ENCODE measurements at places on chromosomes 4 and X.

DNA sequence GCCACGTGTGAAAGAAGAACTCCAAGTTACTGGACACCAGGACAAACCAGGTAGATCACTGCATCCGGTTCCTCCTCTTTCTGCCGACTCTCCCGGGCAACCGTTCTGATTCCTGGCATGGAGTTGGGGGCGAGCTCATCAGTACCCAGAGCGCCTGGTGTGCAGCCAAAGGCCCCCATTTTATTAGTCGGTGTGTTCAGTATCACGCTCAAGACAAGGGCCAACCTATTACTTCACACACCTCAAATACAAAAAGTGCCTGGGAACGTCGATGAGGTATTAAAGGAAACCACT, 2.8 kb upstream of the CTBP1 start:
- DNase-seq, result no peak

- no peak for DNase-seq
These were observed 1.8 kb downstream of the ABCD1 start for GRCh38 chrX:153726286-153727122.

DNA sequence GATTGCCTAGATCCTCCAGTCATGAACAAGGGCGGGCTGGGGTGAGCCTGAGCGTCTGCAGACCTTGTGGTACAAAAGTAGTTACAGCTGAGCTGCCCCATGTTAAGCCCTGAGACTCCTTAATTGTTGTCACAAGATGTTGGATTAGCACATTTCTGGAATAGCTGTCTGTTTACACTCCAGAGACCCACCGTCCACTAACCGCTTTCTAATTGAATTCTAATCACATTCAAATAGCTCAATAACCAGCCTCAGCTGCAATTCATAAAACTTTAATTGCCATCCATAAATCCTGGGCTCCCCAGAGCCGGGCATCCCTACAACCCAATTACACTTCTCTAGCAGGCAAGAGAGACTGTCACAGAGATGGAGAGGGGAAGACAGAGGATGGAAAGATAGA, 1.6 kb upstream of the GSX2 start:
- peak; percentile 28 for DNase-seq

DNA sequence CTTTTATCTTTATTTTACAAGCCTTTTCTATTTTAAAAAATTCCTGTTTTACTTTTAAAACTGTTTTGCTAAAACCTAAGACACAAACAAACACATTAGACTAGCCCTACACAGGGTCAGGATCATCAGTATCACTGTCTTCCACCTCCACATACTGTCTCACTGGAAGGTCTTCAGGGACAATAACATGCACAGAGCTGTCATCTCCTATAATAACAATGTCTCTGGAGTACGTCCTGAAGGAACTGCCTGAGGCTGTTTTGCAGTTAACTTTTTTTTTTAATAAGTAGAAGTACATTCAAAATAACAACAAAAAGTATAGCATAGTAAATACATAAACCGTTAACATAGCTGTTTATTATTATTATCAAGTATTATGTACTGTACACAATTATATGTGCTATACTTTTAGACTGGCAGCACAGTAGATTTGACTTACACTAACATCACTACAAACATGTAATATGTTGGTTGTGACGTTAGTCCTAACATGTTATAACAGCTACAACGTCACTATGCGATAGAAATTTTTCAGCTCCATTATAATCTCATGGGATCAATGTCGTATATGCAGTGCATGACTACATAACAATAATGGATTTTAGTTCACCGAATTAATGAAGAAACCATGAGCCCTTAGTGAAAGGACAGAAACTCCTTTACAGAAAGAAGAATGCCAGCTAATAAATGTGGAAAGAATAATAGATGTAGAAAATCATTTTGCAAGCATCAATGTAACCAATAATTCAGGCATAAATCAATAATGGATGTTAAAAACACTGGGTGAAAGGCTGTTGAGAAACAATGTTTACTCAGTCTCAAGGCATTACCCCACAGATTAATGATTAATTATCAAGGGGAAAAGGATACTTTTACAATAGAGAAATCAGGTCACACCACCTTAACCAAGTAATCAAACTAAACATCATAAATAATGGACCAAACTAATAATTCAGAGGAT, 49.2 kb downstream of the FBXW7 start:
- no peak for DNase-seq

DNA sequence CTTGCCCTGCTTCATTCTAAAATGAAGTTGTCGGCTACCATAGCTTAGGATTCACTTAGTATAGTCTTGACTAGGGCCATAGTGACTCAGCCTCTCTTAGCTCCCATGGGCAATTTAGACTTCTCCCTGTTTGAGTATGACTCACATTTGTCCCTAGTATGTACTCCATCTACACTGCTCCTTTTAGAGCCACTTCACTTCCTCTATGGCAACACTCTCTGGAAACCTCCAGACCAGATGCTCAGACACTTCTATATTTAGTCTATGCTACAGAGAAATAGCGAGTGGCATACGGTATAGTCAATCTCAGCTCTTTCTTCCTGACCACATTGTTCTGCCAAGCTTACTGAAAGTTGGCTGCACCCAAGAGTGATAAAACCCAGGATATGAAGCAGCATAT, 11.2 kb downstream of the MEPE start:
- DNase-seq, result no peak

DNA sequence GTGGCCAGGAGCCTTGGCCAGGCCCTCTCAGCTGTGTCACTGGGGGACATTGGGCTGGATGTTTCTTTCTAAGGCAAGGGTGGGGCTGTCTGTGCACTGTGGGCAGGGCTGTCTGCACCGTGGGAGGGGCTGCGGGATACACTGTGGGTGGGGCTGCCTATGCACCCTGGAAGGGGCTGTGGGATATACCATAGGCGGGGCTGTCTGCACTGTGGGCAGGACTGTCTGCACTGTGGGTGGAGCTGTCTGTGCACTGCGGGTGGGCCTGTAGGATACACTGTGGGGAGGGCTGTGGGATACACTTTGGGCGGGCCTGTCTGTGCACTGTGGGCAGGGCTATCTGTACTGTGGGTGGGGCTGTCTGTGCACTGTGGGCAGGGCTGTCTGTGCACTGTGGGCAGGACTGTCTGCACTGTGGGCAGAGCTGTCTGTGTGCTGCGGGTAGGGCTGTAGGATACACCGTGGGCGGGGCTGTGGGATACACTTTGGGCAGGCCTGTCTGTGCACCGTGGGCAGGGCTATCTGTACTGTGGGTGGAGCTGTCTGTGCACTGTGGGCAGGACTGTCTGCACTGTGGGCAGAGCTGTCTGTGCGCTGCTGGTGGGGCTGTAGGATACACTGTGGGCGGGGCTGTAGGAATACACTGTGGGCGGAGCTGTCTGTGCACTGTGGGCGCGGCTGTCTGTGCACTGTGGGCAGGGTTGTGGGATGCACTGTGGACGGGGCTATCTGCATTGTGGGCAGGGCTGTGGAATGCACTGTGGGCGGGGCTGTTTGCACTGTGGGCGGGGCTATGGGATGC, 31.1 kb downstream of the ACOX3 start:
- no peak for DNase-seq

DNA sequence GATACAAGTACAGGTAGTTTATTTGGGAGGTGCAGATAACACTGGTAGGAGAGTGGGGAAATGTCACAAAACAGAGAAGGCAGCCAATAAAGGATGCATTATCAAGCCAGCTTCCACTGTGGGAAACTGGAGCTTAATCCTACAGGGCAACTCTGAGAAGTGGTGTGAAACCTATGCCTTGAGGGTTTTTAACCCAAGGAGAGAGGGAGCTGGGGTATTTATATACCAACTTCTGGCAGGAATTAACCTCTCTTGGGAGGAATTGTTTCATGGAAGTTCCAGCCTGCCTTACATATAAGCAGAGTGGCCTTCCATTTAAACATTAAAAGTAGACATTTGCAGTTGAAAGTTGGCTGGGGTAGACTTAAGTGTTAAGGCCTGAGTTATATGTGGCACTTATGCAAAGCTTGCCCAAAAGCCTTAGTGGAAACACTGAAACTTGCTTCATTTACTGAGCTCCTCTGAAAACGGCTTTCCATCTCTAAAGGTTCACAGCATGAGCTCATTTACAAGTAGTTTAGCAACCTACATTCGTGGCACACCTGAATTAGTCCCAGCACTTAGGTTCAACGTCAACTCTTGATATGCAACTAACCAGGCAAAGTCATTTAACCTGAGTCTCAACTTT, 19.2 kb downstream of the MAGEB17 start:
- no peak for DNase-seq

DNA sequence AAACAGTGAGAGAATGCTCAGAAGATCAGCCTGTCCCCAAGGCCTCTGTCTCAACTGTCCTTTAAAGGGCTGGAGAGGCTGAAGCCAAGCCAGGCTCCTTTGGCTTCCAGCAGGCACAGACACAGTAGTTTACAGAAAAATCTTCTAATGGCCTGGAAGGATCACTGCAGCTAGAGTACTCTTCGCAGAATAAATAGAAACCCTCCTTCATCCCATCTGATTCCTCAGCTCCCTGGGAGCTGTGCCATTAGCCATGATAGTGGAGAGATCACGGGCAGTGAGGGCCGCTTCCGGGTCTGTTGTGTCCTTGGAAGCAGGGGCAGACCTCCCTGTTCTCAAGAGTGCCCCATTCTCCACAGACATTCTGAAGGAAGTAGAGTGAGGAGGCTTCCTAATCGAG, 63.1 kb downstream of the CCNI start:
- DNase-seq, result no peak

- DNase-seq, result no peak
These were observed 65.5 kb downstream of the FHDC1 start for GRCh38 chr4:153001626-153002025.

DNA sequence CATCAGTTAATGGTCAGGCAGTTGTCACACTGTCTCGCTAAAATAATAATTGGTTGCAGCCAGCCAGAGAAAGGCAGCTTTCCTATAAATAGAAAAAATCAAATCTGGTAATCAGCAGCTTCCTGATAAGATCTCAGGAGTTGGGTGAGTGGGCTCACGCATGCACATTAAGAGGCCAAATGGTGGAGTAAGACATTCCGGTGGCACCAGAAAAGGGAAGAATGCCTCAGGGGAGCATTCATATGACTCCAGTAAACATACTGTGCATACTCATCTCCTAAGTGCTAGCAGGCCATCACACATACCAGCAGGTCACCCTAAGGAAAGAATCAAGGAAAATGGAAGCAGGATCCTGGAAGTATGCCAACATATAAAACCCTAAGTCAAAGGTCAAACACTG, 40.1 kb downstream of the UGT2B15 start:
- no peak for DNase-seq

GRCh38 chr4:156290811-156291210, 337.1 kb upstream of the CTSO start:
- DNase-seq, result no peak

DNA sequence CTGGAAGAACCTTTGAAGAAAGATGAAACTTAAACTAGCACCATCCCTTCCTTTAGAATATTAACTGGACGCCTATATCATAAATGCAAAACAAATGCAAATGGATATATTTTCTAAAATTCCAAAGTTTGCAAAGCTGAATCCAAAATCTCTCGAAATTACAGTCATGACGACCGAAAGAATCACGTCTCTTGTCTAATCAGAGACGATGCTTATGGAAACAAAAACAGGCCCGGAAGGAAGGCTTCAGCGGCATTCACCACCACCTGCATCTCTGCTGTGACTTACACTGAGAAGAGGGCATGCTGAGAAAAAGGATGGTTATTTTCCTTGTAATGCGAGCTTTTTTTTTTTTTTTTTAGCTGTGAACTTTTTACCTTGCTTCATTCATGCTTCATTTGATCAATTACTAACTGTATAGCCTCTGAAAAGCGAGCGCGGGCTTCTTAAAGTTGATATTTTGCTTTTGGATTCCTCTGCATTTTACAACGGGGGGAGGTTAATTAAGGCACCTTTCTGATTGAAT, 209.3 kb downstream of the SOWAHB start:
- DNase-seq, result peak; percentile 0

DNA sequence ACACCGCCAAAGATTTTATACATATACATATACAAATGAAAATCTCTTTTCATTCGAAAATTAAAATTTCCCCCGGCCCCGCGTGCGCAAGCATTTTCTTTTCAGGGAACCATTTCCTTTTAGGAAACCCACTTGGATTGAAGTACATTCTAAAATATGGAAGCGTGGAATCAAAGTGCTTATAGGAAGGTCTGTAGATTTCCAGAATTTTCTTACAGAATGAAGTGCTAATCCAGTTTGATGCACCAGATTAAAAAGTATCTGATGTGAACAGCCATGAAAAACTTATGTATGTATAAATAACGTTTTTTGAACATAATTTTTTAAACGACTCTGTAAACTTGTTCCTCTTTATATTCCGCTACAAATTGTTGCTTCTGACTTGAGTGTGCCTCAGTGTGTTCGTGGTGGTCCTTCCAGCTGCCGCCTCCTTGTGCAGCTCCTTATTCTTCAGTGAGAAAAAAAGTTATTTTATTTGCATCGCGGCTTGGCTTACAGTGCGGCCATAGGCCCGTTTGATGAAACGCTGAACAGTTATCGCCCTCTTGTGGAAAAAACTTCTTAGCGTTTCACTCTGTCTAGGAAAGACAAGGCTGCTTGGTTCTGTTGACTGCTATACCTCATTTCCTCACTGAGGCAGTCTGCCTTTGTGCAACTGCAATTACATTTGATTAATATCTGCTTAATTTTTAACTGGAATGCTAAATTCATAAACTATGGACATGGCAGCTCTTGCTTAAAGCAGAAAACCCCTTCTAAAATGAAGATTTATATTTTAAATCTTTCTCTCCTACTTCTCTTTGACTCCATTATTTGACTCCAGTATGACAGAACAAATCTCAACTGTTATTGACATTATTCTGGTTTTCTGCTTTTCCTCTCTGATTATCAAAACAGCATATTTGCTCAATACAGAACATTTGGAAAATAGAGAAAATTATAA, 4.7 kb upstream of the NKX6-1 start:
- DNase-seq, result peak; percentile 59

DNA sequence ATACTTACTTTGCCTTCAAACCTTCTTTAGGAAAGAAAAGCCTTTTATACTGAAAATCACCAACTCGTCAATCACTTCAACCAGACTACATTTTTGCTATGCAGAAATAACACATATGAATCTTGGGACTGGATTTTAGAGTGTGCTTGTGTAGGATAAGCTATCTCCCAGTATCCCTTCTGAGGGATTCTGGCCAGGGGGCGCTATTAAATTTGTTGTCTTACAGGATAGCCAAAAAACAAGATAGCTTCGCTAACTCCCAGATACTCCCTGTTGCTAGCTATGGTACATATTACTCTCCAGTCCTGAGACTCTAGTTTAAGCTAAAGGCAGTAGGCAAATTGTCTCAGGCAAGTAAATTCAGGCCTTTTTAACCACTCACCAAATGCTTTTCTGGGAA, 167.2 kb downstream of the LHFPL1 start:
- DNase-seq, result peak; percentile 28

- DNase-seq, result no peak
These were observed 79.1 kb downstream of the NYX start for GRCh38 chrX:41526271-41526670.

- no peak for DNase-seq
These were observed 397.6 kb upstream of the BOD1L1 start for GRCh38 chr4:14025111-14025510.

DNA sequence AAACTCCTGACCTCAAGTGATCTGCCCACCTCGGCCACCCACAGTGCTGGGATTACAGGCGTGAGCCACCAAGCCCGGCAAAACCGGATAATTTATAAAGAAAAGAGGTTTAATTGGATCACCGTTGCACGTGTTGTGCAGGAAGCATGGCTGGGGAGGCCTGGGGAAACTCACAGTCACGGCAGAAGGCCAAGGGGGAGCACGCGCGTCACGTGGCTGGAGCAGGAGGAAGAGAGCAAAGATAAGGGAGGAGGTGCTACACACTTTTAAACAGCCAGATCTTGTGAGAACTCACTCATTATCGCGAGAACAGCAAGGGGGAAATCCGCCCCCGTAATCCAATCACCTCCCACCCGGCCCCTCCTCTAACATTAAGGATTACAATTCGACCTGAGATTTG, 177.9 kb upstream of the TENM3 start:
- DNase-seq, result no peak

- DNase-seq, result no peak
These were observed 1061.2 kb downstream of the DMD start for GRCh38 chrX:32150141-32150540.
